ENCODE measurements at places on chromosomes 4 and X.
A peak's percentile ranks its signal among the peaks of the same experiment; 100 is the strongest.

- DNase-seq, result peak; percentile 77
Measured at GRCh38 chr4:159400558-159401225, 297.8 kb downstream of the RAPGEF2 start.

DNA sequence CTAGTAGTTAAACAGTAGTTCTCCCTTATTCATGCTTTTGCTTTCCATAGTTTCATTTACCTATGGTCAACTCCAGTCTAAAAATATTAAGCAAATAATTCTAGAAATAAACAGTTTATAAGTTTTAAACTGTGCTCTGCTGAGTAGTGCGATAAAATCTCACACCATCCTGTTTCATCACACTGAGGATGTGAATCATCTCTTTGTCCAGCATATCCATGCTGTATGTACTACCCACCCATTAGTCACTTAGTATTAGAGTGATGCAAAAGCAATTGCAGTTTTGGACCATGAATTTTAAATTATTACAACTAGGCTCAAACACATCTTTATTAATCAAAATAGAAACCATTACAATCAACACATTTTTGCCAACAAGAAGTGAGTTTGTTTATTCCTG, 187.4 kb downstream of the TEX13C start:
- no peak for DNase-seq

DNA sequence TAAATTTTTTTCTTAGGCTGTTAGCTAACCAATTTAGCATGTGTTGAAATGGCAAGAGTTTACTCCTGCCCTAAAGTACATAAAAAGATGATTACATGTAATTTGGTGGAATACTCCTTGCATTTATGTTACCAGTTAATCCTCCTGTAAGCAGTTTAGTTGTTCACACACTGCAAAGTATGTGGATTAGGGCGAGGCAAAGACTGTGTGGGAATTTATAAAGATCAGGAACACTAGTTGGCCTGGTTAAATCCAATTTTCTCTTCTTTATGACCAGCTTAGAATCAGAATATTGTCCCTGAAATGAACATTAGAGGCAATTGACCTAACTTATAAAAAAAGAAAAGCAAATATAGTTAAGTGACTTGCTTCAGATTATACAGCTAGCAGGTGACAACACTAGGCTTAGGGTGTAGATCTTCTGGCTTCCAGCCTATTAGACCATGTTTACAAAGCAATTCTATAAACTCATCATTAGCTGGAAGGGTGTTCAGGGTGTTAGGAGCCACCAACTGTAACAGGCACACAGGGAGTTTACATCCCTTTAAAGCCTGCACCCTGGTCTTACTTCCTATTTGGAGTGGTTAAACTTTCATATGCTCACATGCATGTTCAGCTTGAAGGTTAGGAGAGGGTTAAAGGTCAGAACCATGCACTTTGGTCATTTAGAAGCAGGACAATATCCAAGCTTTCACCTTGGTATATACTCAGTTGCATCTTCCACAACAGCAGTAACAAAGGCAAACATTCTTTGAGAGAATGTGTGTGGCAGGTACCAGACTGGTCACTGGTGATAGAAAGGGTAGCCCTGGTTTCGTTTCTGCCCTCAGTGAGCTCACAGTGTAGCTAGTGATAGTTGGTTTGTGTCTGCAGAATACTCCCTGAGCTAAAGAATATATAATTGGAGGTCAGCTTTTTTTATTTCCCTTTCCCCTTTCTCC, 72.6 kb downstream of the GC start:
- DNase-seq, result no peak

GRCh38 chrX:2595258-2595657, 94.5 kb upstream of the DHRSX start:
- no peak for DNase-seq

GRCh38 chrX:136866337-136867095, 14.0 kb downstream of the RBMX start:
- no peak for DNase-seq

DNA sequence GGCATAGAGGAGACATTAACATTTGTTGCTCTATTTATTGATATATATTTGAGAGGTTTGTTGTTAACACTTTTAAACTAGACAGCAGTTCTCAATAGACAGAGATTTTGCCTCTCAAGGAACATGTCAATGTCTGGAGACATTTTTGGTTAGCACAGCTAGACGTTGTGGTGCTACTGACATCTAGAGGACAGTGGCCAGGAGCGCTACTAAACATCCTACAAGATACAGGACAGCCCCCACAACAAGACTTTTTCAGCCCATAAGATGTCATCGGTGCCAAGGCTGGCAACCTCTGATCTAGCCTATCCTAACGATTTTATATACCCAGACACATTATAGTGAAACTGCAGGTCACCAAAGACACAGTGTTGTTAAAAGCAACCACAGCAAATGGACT, 18.4 kb upstream of the CTSO start:
- no peak for DNase-seq

GRCh38 chrX:97639526-97639925, 755.8 kb downstream of the RPA4 start:
- DNase-seq, result no peak

DNA sequence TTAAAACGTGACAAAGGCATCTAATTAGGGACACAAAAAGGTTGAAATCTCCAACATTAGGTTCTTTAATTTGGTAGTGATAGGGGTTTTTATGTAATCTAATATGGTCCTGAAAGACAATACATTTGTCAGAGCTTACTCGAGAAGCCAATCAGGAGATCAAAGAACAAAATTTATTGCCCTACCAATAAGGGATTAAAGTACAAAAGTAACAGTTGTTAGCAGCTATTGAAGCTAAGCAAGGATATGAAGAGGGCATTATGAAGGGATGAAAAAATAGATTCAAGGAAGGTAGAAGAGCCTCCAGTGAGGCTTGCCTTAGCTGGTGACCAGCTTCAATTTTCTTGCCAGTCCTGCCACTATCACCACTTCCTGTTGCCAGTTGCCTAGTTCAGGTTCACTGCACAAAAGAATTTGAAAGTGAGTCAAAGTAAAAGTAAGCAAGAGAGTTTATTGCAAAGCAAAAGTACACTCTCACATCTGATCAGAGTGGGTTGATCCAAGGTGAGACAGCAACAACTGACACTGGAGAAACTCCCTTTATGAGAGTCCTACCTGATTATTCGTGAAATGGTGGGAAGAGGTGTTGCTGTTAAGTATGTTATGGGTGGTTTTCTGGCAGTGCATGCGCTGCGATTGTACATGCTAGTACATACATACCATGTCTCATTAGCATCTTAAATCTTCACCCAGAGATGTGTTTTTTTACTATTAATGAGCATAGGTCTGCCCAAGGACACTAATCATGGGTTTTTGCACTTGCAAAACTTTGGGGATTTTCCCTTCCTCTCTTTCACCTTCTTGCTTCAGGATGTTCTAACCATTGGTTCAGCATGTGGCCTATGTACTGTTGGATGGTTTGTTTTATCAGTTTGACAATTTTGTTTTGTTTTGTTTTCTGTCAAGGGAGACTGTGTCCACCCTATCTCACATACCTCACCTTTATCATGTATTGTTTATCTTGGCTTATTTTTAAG, 263.2 kb upstream of the ITM2A start:
- no peak for DNase-seq

DNA sequence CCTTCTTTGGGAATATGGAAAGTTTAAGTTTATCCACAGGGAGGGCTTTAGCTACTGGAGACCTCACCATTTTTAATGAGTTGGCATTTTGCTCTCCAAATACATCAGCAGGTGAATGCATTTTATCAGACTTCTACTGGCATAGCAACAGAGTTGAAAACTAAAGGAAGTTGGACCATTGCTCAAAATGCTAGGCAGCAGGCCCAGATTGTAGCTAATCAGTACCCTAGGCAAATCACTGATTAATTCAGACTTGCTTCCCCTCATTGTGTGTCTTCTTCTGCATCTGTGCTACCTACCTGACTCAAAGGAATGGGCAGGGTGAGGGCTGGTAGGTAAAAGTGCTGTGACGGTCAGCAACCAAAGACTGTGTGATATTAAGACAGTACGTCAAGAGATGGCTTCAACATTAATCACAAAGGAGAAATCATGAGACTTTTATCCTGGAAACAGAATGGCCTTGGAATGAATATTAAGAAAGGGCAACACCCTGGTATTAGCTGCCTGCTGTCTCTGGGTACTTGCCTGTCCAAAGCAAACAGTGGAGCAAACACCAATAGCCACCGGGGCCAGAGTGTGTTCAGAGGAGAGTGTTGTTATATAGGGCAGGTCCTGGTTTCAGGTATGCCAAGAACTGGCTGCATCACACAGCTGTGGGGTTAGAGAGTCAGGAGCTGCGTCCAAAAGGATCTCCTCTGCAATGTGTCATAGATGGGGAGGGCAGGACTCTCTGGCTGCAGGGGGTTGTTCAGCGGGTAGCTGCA, 17.1 kb upstream of the SMIM20 start:
- DNase-seq, result no peak

DNA sequence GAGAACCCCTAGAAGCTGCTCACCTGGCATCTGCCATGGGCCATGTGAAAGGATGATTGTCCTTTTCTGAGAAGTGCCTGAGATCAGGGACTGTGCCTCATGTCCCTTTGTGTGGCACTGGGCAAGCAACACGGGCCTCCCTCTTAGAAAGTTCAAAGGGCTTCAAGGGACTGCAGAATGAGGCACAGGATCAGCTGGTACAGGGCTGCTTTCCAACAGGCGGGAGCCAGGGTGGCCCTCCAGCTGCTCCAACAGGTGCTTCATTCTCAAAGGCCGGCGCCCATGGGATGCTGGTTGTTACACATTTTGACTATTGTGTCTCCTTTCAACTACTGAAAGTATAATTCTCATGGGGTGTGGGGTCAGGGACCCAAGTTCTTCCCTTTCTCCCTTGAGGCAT, 114.7 kb downstream of the ENPP6 start:
- DNase-seq, result no peak

GRCh38 chrX:123086768-123087167, 97.3 kb upstream of the GRIA3 start:
- no peak for DNase-seq

DNA sequence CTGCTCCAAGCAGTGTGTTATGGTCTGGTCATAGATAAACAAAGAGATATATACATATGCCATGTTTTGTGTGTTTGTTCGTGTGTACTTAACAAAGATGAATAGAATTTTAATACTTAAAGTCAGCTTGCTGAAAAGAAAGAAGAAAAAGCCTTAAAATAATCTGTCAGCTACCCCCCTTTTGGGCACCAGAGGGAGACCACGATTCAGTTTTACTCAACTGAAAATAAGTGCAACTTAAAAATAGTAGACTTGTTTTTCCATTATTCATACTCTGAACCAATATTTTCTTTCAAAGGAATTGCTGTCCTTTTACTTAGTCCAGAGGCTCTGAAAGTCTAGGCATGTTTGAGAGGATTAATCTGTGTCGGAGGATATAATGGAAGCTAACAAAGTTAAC, 181.7 kb upstream of the AGTR2 start:
- no peak for DNase-seq

DNA sequence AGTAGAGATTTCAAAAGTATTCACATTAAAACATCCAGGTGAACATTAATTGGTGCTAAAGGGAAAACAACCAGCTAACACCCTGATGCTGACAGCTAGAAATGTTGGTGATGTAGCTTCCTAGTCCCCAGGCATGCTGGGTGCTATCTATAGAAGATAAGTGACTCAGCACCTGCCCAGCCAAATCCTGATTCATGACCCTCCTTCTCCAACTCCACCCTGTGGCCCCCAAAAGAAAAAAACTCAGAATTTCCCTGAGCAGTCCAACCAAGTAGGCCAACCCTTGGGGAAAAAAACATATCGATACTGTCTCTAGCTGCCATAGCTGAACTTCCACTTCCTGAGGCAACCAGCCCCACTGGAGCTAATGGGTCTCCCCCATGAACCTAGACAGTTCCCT, 197.6 kb upstream of the KLF3 start:
- DNase-seq, result no peak

- DNase-seq, result no peak
Measured at GRCh38 chr4:75654905-75655304, 18.3 kb downstream of the G3BP2 start.

DNA sequence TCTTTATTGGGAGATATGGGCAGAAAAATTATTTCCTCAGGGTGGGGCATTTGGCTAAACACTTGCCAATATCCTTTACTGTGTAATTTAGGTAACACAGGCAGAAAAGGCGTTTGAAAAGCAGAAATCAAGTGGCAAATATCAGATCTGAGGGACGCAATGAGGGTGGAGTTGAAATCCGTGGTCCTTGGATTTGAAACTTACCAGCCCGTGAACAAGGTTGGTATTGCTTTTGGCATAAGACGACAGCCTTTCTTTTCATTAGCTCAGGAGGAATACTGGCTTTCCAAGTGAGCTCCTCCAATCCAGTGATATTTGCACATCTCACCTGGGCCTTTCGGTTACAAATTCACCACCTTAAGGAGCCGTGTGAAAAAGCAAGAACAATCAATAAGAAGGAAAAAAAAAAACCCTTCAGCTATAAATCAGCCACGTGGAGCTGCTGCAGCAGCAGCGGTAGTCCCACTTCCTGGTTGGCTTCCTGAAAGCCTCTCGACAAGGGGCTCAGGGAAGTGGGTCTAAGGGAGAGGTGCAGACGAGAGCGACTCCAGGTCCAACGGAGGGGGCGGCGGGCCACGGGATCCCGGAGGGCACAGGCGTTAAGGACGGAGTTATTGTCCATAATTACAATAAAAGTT, 734 bp upstream of the GALNT7 start:
- DNase-seq, result peak; percentile 66

DNA sequence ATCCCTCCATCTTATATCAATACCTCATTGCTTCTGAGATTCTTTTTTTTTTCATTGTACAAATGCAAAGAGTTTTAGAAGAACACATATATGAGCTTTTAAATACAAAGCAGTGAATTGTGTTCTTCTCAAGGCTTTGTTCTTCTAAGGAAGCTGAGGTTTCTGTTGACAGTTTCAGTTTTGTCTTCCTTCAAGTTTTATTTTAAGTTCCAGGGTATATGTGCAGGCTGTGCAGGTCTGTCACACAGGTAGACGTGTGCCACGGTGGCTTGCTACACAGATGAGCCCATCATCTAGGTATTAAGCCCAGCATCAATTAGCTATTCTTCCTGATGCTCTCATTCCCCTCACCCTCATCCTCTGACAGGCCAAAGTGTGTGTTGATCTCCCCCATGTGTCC, 201.2 kb upstream of the DIPK2B start:
- no peak for DNase-seq

DNA sequence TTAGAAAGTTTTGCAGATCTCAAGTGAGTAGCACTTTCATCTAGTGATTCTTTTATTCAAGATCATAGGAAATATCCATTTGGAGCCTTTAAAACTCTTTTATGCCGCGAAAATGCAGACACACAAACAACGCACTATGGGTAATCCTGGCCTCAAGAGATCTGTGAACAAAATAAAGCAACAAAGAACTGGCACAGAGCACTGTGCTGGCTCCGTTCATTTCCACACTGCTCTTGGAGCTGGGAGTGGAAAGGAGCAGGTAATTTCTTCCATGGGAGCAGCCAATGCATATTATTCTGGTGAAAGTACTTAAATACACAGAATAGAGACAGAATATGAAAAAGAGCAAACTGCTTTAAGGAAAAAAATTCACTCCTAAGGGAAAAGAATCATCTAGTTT, 172.7 kb upstream of the FRG1 start:
- no peak for DNase-seq

DNA sequence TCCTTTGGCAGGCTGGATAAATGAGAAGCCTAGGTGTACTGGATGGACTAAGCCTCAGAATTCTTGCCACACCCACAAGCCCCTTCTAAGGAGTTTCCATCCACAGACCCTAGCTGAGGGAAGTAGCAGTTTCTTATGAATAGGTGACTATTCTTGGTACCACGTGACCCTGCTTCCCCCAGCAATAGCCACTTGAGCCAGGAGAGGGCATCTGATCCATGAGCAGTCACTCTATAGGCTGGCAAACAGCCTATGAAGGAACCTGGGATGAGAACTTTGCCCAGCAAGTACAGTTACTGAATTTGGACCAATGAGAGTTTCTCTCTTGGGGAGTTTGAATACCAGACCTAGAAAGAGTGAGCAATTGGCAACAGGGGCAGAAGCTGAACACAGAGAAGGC, 84.0 kb downstream of the RTL9 start:
- no peak for DNase-seq

Data from posterior cingulate gyrus (tissue), 11 donors.